ENCODE measurements at places on chromosomes 11 and 22.

DNA sequence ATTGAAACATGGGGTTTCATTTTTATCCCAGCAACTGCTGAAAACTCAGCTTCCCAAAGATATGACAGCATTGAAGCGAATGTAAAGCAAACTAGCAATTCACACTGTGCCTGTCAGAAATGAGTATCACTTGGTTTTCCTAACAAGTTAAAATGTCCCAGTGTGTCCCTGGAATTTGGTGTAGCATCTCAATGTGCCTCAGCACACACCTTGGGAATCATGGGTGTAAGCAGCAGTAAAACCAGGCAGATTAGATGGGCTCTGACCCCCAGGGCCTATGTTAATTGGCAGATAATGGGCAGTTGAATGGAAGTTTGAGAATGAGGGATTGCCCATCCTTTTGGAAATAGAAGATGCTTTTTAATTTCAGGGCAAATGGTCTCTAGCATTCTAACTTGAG lies 784.9 kb upstream of the LRRC4C start:
- no peak for DNase-seq

GRCh38 chr11:124068601-124069110 lies 27.5 kb upstream of the OR10G7 start:
- DNase-seq = no peak

DNA sequence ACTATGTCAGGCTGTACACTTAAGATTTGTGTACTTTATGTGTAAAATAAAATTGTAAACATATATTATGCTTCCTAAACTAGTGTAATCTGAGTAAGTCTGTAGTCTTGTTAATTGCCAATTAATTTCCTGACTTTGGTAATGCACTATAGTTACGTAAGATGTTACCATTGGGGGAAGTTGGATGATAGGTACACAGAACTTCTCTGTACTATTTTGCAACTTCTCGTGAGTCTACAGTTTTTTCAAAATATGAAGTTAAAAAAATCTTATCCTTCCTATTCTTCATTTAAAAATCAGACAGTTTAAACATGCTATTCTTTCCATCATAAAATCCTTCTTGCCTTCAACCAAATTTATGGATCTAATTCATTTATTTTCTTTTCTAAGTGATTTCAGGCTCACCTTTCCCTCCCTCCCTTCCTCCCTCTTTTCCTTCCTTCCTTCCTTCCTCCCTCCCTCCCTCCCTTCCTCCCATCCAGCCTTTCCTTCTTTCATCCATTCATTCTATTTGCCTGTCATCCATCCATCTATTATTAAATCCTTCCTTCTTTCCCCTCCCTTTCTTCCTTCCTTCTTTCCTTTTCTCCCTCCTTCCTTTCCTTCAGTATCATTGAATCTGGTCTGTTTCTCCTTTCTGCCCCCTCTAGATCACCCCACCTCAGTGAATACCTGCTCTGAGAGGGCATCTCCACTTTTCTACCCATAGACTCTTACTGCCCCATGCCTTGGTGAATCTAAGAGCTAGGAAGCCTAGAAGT lies 22.1 kb upstream of the ASCC2 start:
- DNase-seq = no peak

GRCh38 chr22:46047841-46048595 lies 71.1 kb upstream of the WNT7B start:
- no peak for DNase-seq

GRCh38 chr11:120589376-120589775 lies 77.8 kb downstream of the GRIK4 start:
- no peak for DNase-seq

GRCh38 chr11:47259232-47259977 lies 1.6 kb downstream of the NR1H3 start:
- DNase-seq = no peak

DNA sequence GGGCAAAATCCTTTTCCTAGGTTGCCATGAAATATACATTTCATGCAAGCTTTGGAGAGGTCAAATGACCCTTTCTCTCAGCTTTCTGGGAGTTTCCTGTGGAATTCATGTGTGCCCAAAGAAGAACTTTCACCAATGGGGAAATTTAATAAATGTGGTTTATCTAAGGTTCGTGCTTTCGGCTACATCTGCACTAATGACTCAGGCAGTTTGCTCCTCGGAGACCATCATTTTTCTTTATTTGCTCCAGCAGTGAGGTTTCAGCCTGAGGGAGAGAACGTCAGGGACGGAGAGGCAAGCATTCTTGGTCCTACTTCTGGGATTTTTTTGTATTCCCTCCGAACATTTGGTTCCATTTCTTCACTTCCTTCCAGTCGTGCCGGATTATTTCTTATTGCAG lies 85.2 kb downstream of the FLI1 start:
- DNase-seq = no peak

DNA sequence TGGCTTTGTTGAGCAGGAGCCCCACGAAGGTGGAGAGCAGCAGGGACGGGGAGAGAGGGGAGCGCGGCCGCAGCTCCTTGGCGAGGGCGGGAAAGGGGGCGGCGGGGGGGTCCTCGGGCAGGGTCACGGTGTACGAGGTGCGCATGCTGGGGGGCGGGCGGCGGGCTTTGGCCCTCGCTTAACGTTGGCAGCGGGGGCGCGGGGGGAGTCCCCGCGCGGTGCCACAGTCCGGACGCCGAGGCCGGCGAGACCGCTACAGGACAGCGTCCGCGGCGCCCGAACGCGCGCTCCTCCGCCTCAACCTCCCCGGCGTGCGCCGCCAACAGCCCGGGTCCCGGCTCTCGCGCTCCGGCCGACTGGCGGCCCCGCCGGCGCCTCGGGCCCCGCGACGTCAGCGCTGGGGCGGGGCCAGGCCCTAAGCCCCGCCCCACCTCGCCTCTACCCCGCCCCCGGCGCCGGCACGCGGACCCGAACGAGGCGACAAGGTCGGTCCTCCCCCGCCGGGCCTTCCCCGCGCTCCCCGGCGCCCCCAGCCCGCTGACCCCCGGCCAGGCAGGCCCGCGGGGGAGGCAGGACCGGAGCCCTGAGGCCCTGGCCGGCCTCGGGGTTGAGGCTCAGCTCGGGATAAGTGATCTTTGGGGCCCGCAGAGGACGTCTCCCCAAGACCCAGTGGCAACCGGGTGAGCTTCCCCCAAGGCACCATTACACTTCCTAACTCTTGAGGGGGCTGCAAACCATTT lies 17.5 kb downstream of the USP2 start:
- DNase-seq = no peak

- DNase-seq = no peak
Measured at GRCh38 chr11:122317305-122317704, 201.3 kb upstream of the BLID start.

- no peak for DNase-seq
Measured at GRCh38 chr11:4884361-4884760, 2.7 kb downstream of the OR51T1 start.

DNA sequence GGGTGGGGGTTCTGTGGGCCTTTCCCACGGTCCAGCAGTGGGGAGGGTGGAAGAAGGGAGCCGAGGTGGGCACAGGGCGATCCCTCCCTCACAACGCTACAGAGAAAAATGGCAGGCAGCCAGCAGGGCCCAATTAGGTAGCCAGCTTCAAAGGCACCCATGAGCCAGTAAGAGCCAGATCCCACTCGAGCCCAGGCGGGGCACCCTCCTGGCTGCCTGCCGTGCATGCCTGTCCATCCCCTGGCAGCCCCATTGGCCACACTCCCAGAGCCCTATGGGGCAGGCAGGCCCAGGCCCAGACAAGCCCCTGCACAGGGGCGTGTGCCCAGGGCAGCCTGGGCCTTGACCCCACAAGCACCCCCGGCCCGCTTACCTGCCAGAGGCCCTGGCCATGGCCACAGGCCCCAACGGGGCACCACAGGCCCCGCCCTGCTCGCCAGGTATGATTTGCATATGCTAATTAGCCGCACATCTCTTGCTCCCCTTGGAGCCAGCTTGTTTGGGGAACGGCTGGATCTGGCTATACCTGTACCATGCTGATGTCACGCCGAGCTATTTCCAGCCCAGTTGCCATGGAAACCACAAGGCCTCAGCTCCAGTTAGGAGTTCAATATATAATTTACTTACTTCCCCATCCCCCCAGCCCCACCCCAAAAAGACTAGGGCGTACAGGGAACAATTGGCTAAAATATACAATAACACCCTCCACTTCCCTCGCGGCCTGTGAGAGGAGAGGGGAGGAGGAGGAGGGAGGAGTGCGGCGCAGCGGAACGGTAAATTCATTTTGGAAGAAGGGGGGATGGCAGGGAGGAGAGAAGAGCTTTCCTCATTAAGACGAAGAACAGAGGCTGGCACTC lies 47.5 kb upstream of the TCF20 start:
- no peak for DNase-seq

DNA sequence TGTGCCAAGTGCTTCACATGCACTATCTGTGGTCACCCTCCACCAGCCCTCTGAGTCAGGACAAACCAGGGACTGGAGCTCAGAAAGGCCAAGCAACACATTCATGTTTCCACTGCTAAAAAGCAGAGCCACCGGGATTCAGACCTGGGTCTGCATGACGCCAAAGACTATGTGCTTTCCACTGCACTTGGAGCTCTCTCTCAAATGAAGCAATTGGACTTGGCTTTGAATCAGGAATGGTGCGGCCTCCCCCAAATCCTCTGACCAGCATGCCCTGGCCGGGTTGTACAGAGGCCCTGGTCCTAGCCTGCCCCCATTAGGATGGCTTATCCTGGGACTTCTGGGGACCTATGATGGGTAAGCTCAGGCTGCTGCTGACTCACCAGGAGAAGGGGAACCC lies 80.7 kb downstream of the PKNOX2 start:
- no peak for DNase-seq

DNA sequence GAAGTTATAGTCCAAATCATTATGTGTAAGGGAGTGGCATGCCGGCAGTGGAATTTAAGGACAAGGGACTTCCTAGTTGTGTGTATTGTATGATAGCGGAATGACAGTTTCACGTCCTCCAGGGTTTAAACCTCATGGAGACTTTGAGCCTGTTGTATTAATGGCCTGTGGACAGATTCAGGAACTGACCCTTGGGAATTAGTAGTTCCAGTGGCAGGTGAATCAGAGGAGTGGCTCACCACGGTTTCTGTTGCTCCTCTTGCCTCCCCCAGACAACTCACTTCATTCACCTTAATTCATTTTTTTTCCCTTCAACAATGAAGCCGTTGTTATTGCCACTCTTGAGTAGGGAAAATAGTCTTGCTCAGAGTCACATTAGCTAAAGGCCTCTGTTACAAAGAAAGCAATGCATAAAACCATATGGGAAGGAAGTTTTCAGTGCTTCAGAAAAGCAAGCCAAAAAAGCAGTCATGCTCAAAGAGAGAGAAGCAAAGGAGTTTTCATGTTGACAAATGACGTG lies 22.6 kb downstream of the AMOTL1 start:
- DNase-seq = no peak

DNA sequence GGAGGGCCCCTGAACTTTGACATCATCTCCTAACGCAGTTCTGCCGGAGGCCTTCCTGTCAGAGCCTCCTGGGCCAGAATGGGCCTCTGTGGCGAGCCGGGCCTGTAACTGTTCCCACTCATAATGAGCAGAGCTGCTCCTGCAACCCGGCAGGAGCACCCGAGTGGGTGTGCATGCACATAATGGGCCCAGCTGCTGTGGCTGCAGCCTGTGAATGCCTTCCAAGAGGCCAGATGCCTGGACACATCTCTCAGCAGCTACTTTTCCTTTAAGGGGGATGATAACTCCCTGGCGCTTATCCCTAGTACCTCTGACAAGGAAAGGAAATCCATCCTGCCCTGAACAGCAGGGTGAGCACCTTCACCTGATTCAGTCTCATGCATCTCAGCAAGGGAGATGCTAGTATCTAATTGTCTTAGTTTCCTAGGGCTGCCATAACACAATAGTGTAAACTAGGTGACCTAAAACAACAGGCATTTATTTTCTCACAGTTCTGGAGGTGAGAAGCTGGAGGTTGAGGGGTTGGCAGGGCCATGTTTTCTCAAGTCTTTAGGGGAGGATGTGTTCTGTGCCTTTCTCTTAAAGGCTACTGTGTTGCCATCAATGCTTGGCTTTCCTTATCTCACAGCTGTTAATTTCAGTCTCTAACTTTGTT lies 120.5 kb downstream of the TEAD1 start:
- no peak for DNase-seq

DNA sequence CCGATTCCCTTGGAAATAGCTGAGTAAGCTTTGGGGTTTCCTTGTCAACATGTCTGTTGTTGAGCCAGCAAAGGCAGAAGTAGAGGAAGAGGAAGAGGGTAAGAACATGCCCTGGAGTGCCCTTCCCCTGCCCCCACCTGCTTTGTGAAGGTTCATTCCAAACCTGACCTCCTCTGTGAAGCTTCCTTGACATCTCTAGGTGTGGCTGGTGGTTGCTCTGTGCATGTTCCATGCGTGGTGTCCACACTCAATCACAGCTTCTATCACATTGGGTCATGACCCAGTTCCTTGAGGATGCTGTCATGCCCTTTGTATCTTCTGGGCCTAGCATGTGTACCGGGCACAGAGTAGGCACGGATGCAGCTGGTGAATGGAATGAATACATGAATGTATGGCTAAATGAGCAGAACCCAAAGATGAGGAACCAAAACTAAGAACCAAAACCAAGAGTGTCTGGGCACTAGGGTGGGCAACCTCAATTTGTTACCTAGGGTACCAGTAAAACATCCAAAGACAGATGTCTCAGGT lies 23.7 kb upstream of the FXYD6 start:
- no peak for DNase-seq

GRCh38 chr11:123216249-123216648 lies 21.2 kb upstream of the CLMP start:
- DNase-seq = no peak

GRCh38 chr22:26276529-26277160 lies 107.4 kb downstream of the SEZ6L start:
- no peak for DNase-seq

GRCh38 chr22:46996595-46997310 lies 234.3 kb downstream of the TBC1D22A start:
- no peak for DNase-seq

- no peak for DNase-seq
Measured at GRCh38 chr11:110445437-110445836, 15.7 kb downstream of the FDX1 start.

DNA sequence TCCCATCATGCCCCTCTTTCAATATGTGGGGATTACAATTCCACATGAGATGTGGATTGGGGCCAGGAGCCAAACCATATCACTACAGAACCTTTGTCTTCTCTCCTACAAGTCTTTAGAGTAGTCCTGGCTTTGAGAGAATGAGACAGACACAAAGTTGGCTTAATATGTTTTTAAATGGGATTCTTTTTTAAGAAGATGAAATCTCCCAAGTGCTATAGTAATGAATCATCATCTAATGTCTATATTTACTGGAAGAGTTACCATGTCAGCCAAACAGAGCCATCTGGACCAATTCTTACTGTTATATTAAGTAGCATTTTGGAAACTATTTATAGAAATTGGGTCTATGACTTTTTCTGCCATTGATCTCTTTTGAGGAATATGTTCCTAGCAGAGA lies 38.1 kb upstream of the CARD18 start:
- DNase-seq = no peak

DNA sequence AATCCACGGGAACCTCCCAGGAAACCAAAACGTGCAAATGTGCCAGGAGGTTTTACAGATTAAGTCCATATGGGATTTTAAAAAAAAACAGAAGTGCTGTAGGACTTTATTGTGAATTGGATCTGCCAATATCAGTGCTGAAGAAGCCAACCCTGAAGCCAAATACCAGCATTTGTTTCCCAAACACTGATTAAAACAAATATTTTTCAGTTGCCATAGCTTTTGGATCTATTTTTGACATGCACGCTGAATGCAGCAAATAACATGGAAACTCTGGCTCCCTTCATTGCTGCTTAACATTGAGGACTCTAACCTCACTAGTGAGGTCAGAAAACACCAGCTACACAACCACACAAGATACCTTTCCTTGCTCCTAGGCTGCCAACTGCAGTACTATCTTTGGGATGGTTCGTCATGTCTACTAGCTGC lies 28.4 kb upstream of the SIK2 start:
- DNase-seq = no peak
